ENCODE measurements at places on chromosomes 7 and 10.

DNA sequence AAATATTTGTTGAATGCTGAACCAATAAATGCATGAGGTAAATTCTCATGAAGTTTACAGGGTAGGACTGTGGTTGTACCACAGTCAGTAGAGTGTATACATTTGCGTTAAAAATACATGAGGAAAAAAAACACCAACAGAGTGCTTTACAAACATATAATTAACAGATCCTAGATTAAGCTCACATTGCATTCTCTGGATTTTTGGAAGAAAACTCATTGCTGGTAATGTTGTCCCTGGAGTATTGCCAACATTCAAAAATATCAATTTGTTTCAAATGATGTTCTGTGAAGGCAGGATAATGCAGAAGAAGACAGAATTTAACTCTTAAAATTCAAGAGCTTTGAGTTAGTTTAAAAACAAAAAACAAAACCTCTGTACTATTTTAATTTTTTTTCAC, 95.5 kb downstream of the MBL2 start:
- no peak for DNase-seq

DNA sequence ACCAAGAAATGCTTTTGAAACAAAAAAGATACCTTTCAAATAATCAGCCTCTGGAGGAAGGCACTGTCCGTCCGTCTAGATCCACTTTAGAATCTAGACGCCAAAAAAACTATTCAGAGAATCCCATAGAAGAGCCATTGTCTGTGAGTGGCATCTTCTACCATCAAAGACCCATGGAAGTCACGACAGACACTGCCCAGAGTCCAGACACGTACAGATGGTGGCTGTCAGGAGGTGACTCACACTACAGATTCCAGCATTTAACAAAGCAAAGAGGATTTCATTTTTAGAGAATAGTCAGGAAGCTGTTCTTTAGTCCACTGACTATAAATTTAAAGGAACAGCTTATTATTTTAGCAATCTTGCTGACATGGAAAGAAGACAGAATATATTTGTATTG, 11.7 kb downstream of the C1QL3 start:
- DNase-seq = no peak

GRCh38 chr7:2282185-2282751, 32.0 kb downstream of the SNX8 start:
- no peak for DNase-seq

DNA sequence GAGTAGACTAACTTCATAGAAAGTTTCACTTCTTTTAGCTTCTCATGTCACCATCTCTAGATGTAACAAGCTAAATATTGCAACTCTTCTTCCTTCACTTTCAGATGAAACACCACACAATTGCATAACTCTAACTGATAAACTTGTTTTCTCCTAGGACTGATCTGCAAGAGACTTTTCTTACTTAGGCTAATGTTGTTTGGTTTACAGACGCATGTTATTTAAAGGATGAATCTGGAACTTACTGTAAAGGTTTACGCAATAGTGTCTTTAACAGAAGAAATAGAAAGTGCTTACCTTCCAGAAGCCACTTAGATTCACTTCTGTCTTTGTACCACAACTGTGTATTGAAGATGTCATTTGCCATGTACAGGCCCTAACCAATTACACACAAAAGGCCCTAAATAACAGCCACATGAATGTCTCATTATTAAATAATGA, 22.1 kb upstream of the ZC3HAV1 start:
- no peak for DNase-seq
